GM23248 (cell line): ENCODE measurements at places on chromosomes 7 and 10. TPM values are rescaled to one million over a fixed set of nuclear protein-coding genes. Genes with fewer than 3 reads are reported as not detected.

DNA sequence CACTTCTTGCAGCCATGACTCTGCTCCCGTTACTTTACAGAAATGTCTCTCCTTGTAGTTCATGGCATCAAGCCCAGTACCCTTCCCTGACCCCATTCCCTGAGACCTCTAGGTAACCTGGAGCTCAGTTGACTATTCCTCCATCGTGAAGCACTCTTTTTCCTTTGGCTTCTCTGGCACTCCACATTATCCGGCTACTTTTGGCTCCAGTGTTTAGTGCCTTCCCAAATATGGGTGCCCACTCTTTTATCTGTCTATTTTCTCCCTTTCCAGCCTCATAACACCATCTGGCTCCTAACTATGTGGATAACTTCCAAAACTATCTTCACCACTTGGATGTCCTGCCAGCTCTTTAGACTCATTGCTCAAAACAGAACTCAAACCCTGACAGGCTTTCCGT lies 744.7 kb upstream of the GALNT17 start:
- DNase-seq = no peak

- DNase-seq = no peak
Observed at GRCh38 chr10:65032867-65033769, 1511.9 kb downstream of the REEP3 start.

Gene HABP2
- not detected in 2 replicates for polyA plus RNA-seq

Gene C10orf67
- 0.76 and 1.1 TPM in 2 replicates for polyA plus RNA-seq

- DNase-seq = no peak
Observed at GRCh38 chr10:94777886-94778458, 15.5 kb downstream of the CYP2C19 start.

- no peak for DNase-seq
Observed at GRCh38 chr7:130256704-130257103, 10.0 kb upstream of the CPA2 start.

GRCh38 chr7:149296368-149296767 lies 34.4 kb downstream of the ZNF783 start:
- DNase-seq = no peak

Gene ADO
- 4.5 and 5.5 TPM in 2 replicates for polyA plus RNA-seq

DNA sequence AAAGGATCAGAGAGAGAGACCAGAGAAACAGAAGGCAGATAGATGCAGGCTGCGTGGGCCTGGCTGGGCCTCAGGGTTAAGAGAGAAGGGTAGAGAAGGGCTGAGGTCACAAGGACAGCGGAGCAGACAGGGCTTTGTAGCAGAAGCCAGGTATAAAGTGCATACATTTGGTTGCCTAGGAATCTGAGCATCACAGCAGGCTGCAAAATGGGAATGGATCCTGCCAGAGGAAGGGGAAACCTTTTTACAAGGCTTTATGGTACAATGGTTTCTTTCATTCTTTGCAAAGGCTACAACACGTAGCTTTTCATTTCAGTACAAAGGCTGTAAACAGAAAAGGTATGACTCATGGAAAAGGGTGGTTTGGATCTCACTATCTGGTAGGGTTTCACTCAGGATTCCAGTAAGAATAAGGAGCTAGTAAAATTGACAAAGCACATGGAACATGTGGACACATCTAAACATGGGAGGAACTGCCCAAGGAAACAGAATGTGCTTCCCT lies 275.1 kb downstream of the DOCK4 start:
- peak; percentile 17 for DNase-seq

DNA sequence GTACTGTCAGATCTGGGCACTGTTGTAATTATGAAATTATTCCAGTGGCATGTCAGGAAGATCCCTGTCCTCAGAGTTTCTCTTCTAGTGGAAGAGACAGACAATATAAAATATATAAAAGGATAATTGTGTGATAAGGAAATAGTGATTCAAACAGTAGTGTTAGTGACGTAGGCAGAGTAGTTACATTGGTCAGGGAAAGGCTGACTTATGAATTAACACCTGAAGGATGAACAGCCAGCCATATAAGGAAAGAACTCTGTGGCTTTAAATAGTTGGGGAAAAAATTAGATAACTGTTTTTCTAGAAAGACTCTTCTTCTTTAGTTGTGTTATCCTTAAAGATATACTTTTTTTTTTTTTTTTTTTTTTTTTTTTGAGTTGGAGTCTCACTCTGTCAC lies 37.7 kb downstream of the WAC start:
- DNase-seq = no peak

DNA sequence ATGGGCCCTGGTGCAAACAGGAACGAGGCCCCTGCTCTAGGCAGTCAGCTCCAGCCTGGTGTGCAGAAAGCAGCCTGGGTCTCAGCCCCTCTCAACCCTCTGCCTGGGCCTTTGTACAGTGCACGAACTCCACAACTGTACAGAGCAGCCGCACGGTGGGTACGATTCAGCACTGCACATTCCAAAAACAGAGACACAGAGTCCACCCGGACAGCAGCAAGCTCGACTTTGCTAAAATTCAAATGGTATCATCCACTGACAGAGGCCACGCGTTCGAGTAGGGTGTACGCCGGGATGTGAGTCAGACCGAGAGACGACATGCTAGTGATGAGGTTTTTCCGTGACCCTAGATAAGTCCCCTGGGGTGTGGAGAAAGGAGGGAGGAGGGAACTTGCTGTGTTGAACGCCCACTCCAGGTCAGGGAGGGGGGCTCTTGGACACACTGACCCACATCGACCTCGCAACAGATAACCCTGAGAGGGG lies 65.6 kb upstream of the PDGFA start:
- peak; percentile 10 for DNase-seq

- no peak for DNase-seq
Observed at GRCh38 chr10:56874950-56875349, 513.9 kb upstream of the ZWINT start.

Gene TAS2R41
- polyA plus RNA-seq = not detected in 2 replicates
